ENCODE measurements at places on chromosomes 1 and 21.

DNA sequence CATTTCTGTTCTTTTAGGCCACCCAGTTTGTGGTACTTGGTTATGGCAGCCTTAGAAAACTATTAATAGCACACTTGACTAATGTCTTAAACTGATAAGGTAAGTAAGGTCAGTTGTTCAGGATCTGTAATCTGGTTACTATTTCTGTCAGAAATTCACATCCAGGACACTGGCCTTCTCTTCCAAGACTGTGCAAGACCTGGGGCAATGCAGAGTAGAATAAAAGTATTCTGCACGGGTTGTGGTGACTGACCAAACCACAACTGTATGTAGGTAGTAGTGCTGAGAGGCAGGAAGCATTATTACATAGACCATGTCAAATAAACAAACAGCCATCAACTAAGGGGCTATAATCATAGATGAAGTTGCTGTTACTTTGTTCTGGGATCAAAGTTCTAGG is 46.7 kb downstream of the WARS2 start:
- no peak for DNase-seq

- DNase-seq: no peak
Measured at GRCh38 chr1:29047142-29047541, 76.6 kb downstream of the TMEM200B start.

- no peak for DNase-seq
Measured at GRCh38 chr1:187490266-187490665, 661.5 kb downstream of the PLA2G4A start.

DNA sequence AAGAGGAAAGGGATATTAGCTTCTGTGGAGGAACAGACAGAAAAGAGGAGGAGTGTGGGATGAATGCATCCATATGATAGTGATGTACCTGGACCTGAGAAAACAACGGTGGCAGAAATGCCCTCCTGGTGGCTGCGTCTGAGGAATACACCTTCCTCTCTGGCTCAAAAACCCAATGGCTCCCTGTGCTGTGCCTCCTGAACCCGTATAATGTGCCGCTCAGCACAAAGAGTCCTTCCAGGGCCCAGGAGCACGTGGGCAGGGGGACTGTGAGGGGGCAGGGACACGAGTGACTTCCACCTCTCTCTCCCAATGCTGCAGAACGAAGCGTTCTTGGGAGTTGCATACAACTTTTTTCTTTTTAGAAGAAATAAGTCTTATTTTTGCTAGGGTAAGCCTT is 31.2 kb downstream of the IRF2BP2 start:
- no peak for DNase-seq

DNA sequence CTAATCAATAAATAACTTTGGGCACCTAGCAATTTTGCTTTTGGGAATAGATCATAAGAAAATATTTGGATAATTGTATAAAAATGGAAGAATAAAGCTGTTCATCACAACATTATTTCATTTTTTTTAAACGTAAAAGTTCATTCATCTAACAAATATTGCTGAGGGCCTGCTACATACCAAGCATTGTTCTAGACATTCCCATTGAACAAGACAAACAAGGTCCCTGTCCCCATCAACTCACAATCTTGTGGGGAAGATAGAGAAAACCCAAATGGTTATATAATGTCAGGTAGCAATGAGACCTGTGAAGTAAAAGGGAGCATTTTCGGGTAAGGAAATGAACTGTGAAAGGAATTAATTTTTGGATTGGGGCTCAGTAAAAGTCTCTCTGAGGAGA is 54.0 kb upstream of the BEND5 start:
- DNase-seq: no peak

- no peak for DNase-seq
Measured at GRCh38 chr1:8463144-8463927, 145.4 kb downstream of the SLC45A1 start.

GRCh38 chr1:209490013-209490412 is 93.5 kb upstream of the CAMK1G start:
- DNase-seq: no peak

DNA sequence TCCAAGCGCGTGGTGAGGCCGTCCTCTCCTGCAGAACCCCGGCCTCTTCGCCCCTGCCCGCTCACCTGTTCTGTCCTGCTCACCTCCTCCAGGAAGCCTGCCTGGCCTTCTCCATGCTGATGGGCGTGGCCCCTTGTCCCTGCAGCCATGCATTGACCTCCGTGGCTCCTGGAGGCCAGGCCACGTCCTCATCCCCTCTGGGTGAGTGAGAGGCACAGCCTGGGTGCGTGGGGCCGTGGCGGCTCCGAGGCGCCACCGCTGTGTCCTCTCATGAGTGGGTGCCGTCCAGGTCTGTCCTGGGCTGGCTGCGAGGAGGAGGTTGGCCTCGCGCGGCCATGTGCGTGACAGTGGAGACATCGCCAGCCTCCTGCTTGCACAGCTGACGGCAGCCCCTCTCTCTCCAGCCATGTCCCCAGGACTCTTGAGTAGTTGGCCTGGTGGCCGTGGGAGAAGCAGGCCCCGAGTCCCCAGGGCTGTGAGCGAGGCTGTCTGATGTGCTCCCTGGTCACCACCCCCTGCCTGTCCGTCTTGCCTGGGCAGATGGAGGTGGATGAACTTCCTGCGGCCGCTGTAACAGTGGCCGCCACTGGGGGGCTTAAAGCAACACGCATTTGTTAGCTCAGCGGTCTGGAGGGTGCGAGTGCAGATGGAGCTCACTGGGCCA is 58.1 kb downstream of the PRKCZ start:
- no peak for DNase-seq

DNA sequence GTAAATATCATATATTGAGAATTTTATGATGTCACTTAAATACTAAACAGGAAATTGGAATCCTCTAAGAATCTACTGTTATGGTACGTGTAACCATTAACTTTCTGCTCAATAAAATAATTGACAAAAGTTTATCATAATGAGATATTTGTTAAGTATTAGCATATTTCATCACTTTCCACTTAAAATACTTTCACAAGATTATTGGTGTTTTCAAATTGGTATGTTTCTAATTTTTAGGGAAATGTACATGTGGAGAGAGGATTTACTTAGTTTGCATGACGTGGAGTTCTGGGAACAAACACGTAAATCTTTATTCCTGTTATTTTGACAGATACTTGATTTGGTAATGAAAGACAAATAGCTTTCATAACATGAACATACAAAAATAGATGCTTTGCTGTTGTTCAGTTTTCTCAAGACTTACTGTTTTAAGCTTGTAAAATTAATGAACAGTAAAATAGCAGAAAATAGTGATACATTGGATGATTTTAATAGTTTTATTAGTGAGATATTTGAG is 1.6 kb downstream of the SRSF11 start:
- DNase-seq: no peak

- DNase-seq: no peak
Measured at GRCh38 chr1:155008015-155008941, 5.7 kb downstream of the ZBTB7B start.

- DNase-seq: no peak
Measured at GRCh38 chr1:94395231-94395630, 23.0 kb upstream of the ABCD3 start.

- DNase-seq: no peak
Measured at GRCh38 chr1:156547982-156548381, 24.4 kb downstream of the IQGAP3 start.

DNA sequence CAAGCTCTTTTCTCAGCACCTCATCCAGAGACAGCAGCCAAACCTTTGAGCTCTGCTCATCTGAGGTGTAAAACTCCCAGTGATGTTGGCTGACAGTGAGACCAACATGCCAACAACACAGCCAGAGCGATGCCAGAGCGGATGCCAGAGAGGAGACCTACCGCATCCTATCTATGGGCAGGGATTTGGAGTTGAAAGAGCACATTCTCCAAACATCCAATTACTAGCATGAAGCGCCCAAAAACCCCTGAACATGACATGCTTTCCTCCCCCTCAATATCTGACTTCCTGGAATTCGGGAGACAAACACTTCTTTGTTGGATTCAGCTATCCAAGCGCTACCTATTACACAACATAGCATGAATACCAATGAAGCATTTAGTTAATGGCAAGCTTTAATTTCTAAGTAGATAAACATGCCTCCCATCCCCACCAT is 23.1 kb upstream of the PAXBP1 start:
- no peak for DNase-seq

- DNase-seq: no peak
Measured at GRCh38 chr1:28378906-28379305, 9.4 kb downstream of the PHACTR4 start.

GRCh38 chr21:35044128-35044527 is 5.0 kb downstream of the RUNX1 start:
- no peak for DNase-seq

DNA sequence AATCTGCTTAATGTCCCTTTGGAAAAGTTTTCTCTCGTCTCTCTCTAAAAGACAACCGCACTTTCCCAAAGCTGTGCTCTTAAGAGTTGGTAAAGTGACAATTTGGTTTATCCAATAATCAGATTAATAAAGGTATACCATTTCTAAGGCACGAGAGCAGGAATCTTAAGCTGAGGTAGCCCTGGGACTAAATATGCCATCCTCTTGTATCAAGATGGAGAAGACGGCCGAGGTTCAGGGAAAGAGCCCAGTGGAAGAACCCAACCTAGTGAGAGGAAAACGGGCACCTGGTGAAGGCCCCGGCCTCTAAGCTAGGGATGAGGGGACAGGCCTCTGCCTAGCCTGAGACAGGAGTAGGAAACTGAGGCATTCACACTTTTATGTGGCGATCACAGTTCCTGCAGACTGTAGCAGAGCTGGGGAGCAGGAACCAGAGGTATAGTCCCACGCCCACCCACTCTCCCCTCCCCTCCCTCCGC is 334 bp upstream of the SARS1 start:
- no peak for DNase-seq

- no peak for DNase-seq
Measured at GRCh38 chr1:77026135-77026534, 158.9 kb downstream of the ST6GALNAC5 start.

DNA sequence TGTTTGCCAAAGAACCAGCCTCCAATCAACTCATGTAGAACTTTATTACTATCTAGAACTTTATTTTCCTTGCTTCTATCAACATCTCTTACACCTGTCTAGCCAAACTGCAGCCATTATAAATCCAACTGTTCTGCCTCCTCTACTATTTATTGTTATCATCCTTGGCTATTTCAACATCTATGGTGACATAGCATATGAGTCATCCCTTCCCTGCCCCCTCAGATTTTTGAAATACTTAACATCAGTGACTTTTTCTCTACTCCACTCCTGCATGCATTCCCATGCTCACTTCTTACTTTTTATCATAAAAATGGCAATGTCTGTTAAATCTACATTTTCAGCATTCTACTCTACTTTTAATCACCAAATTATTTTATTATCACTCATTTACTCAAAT is 544.9 kb upstream of the NEGR1 start:
- DNase-seq: no peak

GRCh38 chr1:9715536-9716226 is 64.2 kb downstream of the PIK3CD start:
- DNase-seq: no peak

- no peak for DNase-seq
Measured at GRCh38 chr21:45022736-45023135, 51.6 kb upstream of the ADARB1 start.

- no peak for DNase-seq
Measured at GRCh38 chr1:70169018-70169839, 36.1 kb downstream of the LRRC40 start.

- DNase-seq: peak; percentile 50
Measured at GRCh38 chr1:26583646-26584485, 54.3 kb downstream of the RPS6KA1 start.

DNA sequence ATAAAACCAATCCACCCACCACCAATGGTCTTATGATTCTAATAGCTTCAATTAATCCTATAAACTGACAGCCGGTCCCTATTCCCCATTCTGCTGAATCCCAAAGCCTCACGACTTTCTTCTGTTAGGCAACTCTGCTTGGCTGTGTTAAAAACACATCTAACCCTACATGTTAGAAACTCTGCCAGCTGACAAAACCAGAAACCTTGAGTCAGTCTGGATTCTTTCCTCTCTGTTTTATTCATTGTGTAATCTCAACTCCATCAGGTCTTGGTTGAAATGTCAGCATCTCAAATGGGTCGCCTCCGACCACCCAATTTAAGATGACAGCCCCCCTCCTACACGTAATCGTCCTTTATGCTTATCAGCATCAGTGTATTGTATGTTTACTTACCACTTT is 312.1 kb downstream of the DISC1 start:
- DNase-seq: no peak

DNA sequence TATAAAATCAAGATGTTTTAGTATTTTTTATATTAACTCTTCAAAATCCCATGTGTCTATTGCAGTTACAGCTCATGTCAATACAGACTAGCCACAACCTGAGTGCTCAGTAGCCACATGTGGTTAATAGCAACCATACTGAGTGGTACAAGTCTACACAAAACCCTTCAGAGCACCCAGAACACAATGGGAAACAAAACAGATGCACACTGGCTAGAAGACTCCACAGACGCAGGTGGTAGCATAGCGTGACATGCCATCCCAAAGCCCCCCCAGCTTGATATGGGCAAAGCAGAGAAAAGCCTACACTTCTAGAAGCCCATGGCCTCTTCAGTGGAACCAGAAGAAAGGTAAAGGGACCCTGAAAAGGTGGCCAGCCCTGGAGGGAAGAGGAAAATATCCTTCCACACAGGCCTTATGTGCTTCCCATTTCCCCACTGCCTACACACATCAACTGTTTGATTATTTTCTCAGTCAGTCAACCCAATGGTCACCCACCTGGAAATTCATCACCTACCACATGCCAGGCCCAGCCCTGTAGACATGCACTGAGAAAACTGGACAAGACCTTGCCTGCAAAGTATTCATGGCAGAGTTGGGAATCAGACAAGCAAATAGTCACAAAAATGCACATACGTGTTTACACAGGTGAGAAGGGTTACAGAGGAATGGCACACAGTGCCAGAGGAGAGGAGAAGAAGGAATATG is 175.0 kb downstream of the VAV3 start:
- no peak for DNase-seq

GRCh38 chr1:172423336-172423735 is 2.9 kb downstream of the C1orf105 start:
- DNase-seq: no peak
